ENCODE measurements at places on chromosomes 2 and 18. TPM values are rescaled to one million over a fixed set of nuclear protein-coding genes. Genes with fewer than 3 reads are reported as not detected.

GRCh38 chr2:166700079-166700478, 188.2 kb upstream of the XIRP2 start:
- no peaks in the 10 kb centered on the region for H3K27me3 ChIP-seq
- no peaks in the 10 kb centered on the region for H3K36me3 ChIP-seq
- H3K27ac ChIP-seq: no peak overlapping the region
- no peak for DNase-seq

- H3K4me1 ChIP-seq: peaks cover 21% of the 10 kb centered on the region
- peak; percentile 38 for DNase-seq
- peak overlapping the region; percentile 84 for H3K27ac ChIP-seq
- H3K27me3 ChIP-seq: no peaks in the 10 kb centered on the region
Observed at GRCh38 chr2:33598561-33599174, 431 bp downstream of the FAM98A start.

DNA sequence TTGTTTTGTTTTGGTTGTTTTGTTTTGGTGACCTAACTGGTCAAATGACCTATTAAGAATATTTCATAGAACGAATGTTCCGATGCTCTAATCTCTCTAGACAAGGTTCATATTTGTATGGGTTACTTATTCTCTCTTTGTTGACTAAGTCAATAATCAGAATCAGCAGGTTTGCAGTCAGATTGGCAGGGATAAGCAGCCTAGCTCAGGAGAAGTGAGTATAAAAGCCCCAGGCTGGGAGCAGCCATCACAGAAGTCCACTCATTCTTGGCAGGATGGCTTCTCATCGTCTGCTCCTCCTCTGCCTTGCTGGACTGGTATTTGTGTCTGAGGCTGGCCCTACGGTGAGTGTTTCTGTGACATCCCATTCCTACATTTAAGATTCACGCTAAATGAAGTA, at the start of gene TTR:
TSS of gene TTR (plus strand) at position 250 of the 400 bp plus-strand sequence. CDS start at position 276, 26 bp downstream.
- peaks cover 15% of the 10 kb centered on the region for H3K4me1 ChIP-seq
- H3K36me3 ChIP-seq: no peaks in the 10 kb centered on the region
- no peak within 1 kb of the TSS for H3K27ac ChIP-seq
- no peak within 1 kb of the TSS for H3K4me3 ChIP-seq

- H3K27ac ChIP-seq: no peak overlapping the region
- H3K4me1 ChIP-seq: peaks cover 19% of the 10 kb centered on the region
- DNase-seq: no peak
- no peaks in the 10 kb centered on the region for H3K27me3 ChIP-seq
Observed at GRCh38 chr2:222756951-222757650, 85.6 kb downstream of the MOGAT1 start.

SMYD1 gene
- total RNA-seq: not detected

TEKT4 gene
- not detected for total RNA-seq

NXPH2 gene
- not detected for total RNA-seq

MRPL44 gene
- 11.5 TPM for total RNA-seq
